ENCODE measurements at places on chromosomes 1 and 21.

GRCh38 chr1:201448990-201449389 lies 20.0 kb downstream of the PHLDA3 start:
- DNase-seq, result no peak

GRCh38 chr1:181398544-181398943 lies 84.8 kb upstream of the CACNA1E start:
- DNase-seq, result no peak

DNA sequence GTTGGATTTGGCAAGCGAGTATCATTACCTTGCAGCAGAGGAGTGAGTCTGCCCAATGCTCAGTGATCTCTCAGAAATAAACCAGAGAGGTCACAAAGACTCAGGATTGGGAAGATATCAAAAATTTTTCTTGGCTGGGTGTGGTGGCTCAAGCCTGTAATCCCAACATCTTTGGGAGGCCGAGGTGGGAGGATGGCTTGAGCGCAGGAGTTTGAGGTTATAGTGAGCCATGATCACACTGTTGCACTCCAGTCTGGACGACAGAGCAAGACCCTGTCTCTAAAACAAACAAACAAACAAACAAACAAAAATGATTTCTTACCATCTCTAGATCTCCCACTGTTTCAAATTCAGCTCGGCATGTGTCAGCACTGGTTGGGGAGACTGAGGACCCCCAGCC lies 13.3 kb upstream of the BECN2 start:
- no peak for DNase-seq

GRCh38 chr1:189927641-189928040 lies 550.0 kb downstream of the BRINP3 start:
- no peak for DNase-seq

- no peak for DNase-seq
These were observed 122.6 kb downstream of the XPR1 start for GRCh38 chr1:180754453-180754852.

- DNase-seq, result no peak
These were observed 5.2 kb downstream of the OLIG1 start for GRCh38 chr21:33075128-33075527.

GRCh38 chr1:39977202-39977601 lies 22.3 kb downstream of the MFSD2A start:
- DNase-seq, result no peak

DNA sequence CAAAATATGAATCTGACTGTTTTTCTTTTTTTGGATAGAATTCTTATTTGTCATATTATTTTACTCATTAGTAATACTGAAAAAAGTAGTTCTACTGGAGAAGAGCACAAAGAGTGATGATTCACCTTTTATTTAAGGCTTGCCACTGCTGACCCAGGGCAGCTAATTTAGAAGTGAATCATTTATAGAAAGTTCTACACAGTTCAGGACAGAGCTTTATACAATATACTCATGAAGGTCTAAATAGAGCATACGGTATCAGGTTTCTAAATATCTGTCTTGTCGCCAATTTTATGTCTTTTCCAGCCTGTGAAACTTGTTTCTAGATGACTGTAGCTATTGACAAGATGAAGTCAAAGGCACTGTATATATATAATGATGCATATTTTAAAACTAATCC lies 25.0 kb downstream of the GIPC2 start:
- no peak for DNase-seq

DNA sequence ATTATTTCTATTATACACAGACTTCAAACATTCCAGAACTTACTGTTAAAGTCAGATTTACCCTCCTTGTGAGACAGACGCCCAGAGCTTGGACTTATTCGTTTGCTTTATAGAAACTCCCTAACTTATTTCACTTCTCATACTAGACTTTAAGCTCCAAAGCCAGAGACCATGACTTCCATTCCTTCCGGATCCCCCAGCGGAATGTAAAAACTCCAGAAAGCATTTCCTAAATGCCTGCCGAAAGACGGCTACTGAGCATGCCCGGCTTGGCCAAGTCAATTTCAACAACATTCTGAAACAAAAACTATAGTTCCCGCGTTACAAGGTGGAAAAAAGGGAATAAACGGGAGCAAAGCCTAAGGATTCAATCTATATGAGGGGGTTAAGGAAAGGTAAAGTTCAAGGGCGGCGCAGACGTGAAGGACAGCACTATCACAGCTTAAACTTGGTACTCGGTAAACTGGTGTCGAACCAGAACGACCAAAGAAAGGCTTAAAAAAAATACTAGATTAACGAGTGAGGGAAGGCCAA lies 1.1 kb downstream of the USP48 start:
- no peak for DNase-seq

DNA sequence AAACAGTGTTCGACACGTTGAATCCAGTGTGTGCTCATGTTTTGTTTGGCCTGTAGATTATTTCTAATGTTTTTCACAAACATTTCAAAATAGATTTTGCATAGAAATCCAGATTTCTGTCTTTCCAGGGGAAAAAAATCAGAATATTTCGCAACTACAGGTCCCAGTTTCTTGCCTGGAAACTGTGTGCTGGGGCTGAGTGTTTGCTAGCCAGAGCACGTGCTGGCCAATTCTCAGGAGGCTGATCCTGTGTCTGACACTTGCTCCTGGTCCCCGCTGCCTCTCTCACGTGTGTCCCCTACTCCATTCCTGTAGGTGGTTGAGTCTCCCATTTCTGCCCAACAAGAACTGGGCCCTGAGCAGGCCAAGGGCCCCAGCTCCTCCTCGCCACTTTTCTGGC lies 2.4 kb downstream of the MAB21L3 start:
- DNase-seq, result no peak

DNA sequence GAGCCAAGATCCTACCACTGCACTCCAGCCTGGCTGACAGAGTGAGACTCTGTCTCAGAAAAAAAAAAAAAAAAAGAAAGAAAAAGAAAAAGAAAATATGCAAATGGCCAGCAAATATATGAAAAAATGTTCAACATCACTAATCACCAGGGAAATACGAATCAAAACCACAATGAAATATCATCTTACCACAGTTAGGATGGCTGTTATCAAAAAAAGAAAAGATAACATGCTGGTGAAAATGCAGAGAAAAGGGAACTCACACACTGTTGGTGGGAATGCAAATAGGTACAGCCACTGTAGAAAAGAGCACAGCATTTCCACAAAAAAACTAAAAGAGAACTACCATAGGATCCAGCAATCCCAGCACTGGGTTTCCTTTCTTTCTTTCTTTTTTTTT lies 477.5 kb downstream of the SMYD3 start:
- no peak for DNase-seq

- no peak for DNase-seq
These were observed 36.5 kb downstream of the ZBTB18 start for GRCh38 chr1:244087611-244088010.

GRCh38 chr1:220527279-220527907 lies 543 bp upstream of the MARK1 start:
- no peak for DNase-seq

- DNase-seq, result no peak
These were observed 156.0 kb upstream of the JUN start for GRCh38 chr1:58939666-58940370.

DNA sequence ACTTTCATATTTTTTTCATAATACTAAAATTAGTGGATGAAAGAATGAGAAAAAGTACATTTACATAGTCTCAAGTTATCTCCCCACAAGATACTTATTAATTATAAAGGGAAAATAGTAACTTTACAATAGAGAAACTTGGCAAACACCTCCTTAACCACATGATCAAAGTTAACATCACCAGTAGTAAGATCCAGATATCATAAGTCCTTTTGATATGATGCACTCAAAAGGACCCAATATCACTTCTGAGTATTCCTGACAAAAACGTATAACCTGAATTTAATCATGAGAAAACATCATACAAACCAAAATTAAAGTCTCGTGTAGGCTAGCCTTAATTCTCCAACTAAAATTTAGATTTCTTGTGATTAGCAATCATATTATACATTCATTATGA lies 67.4 kb downstream of the LYST start:
- DNase-seq, result no peak

- no peak for DNase-seq
These were observed 304.7 kb downstream of the DUSP10 start for GRCh38 chr1:221437171-221437570.

- DNase-seq, result no peak
These were observed 2.5 kb upstream of the DCAF8 start for GRCh38 chr1:160264795-160265307.

- peak; percentile 59 for DNase-seq
These were observed at the start of gene TNFAIP8L2 for GRCh38 chr1:151156515-151156819. Gene TNFAIP8L2, plus strand, starts transcription at chr1:151156649. Its CDS starts 2,049 bp downstream, at chr1:151158698.

- DNase-seq, result no peak
These were observed 52.2 kb upstream of the PRDX6 start for GRCh38 chr1:173424782-173425407.

- DNase-seq, result no peak
These were observed 63.6 kb downstream of the MYOM3 start for GRCh38 chr1:24048205-24048869.

DNA sequence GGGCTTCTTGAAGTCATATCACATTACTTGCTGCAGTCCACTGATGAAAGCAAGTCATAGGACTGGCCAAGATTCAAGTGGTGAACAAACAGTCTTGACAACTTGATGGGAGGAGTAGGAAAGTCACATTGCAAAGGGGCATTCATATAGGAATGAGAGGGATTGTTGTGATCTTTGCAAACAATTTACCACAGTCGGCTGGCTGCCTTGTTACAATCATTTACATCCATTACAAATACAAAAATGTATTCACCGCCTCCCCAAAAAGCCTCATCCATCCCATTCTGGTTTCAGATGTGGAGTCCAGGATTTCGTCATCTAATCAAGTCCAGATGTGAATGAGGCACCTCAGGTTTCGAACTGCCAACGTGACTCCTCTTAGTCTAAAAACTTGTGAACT lies 26.8 kb downstream of the GORAB start:
- DNase-seq, result no peak

DNA sequence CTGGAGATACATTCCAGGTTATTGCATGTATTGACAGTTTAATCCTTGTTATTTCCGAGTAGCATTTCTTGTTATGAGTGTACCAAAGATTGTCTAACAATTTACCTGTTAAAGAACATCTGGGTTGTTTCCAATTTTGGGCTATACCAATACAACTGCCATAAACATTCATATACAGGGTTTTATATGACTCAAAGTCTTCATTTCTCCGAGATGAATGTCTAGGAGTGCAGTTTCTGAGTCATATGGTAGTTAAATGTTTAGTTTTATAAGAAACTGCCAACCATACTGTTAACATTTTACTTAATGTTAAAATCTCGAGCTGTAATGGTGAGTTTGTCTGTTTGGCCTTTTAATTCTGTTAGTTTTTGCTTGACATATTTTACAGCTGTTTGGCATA lies 10.0 kb downstream of the RAB4A start:
- no peak for DNase-seq

GRCh38 chr1:18126616-18127015 lies 19.0 kb downstream of the IGSF21 start:
- no peak for DNase-seq

DNA sequence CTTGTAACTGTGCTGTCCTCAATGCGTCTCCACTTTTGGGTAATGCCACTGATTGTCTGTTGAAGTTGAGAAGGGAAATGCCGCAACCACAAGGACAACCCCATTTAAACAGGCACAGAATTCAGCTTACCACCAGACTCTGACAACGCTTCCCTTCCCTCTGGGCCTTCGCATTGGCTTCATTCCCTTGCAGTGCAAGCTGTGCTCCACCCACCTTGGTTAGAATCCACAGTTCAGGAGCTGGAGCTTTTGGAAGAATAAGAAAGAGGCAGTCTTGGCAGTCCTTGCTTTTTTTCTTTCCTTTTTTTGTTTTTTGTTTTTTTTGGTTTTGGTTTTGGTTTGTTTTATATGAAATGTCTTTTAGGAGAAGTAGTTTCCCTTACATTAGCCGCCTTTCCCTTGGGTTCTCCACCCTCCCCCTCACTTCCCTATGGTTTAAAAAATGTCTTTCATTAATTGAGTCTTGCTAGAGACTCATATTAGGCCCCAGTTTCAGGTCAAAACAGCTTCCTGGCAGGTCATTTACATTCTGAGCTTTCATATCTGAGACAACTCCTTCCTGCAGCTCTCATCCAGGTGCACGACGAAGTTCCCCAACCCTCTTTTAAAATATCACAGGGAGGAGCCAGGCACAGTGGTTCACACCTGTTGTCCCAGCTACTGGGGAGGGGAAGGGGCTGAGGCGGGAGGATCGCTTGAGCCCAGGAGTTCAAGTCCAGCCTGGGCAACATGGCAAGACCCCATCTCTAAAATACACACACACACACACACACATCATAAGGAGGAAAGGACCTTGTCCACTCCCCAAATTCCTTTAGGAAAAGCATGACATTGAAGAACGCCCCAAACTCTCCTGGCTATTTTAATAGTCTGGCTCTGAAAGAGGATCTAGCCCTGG lies 20.7 kb upstream of the LAX1 start:
- no peak for DNase-seq

- DNase-seq, result no peak
These were observed 21.2 kb downstream of the SLC30A10 start for GRCh38 chr1:219906924-219907771.

DNA sequence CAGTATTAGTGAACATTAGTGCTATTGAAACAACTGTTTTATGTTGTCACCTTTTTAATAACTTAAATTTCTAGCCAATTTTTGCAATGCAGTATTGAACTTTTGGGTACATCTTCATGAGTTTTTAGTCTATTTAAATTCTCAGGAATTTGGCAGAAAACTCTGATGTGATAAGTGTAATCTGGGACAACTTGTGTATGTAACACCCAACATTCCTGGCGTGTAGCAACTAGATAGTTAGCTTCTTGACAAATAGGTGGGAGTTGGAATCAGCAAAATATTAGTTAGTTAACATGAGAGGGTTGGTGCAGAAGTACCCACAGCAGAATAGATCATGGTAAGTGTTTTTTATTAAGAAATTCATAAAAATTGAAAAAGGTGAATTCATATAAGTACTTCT lies 111.6 kb downstream of the ITSN1 start:
- DNase-seq, result no peak

- DNase-seq, result no peak
These were observed 19.6 kb downstream of the SLC27A3 start for GRCh38 chr1:153794624-153795329.

- DNase-seq, result no peak
These were observed 107.8 kb downstream of the DISC1 start for GRCh38 chr1:231734417-231734816.

DNA sequence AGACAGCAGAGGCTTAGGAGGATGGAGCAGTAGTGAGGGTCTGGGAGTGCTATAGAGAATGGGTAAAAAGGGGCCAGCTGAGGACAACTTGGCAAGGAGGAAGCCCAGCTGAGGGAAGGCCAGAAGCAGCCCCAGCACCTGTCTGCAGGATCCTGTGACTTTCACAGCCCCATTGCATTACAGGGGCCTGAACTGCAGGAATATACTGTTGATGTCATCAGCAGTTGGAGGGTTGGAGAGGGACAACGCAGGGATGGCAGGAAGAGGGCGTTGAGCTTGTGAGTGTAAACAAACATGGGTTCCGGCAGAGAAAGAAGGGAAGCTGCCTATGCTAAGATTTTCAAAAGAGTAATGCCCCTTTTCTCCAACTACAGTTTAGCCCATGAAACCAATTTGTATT lies 628.5 kb downstream of the SMYD3 start:
- no peak for DNase-seq

All from stimulated activated CD4-positive, alpha-beta T cell treated with anti-CD3 and anti-CD28 coated beads, Interleukin-1b, Interleukin-23, amount 100 ng/mL, for 1 hour (primary cell).